Right renal cortex interstitium (tissue), 3 donors: ENCODE measurements at places on chromosomes 7 and 10. TPM values are rescaled to one million over a fixed set of nuclear protein-coding genes. Genes with fewer than 3 reads are reported as not detected.

- no peak for DNase-seq
These were observed 48.8 kb upstream of the CARD11 start for GRCh38 chr7:3092468-3092867.

- no peak for DNase-seq
These were observed 8.2 kb upstream of the VCL start for GRCh38 chr10:73989594-73990150.

DNA sequence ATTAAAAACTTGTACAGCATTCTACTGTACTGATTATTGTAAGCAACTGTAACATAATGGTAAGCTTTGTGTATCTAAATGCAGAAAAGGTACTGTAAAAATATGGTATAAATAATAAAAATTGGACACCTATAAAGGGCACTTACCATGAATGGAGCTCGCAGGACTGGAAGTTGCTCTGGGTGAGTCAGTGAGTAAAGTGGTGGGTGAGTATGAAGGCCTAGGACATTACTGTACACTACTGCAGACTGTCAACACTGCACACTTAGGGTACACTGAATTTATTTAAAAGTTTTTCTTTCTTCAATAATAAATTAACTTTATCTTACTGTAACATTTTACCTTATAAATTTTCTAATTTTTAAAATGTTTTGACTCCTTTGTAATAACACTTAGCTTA is 118.6 kb upstream of the ASAH2 start:
- DNase-seq, result no peak

- DNase-seq, result no peak
These were observed 121.7 kb downstream of the DOCK4 start for GRCh38 chr7:112084520-112084971.

DNA sequence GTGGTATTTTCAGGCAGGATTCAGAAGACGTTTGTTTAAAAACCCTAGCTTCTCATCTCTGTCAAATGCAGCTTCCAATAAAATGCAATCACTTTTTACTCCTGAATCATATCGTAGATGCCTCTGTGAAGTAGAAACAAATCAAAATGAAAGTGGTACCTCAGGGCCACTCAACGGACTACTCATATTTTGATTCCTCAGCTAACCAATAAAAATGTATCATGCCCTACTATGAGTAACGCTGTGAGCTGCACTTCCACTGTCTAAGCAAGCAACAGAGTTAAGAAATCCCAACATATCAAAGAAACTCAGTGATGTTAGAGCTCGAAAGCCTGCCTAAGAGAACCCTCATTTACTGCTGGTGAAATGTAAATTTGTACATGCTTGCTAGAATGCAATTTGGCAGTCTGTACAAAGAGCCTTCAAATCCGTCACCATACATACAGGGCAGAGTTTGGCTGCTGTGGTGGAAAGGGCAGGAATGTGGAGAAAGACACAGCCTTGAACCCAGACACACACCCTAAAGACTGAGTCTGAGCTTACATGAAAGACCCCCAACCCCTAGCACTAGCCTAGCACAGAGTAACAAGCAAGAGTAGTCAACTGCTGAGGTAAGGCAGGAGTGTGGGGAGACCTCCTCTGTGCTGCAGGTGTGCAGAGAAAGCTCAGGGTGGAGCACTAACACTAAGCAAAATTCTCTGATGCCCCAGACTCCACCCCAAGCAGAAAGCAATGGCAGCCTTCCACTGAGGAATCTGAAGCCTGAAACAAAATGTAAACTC is 151.5 kb downstream of the ANK3 start:
- DNase-seq, result no peak

Gene TSPAN33
- 79.3 TPM for polyA plus RNA-seq

Gene JCAD
- 29.8 TPM for polyA plus RNA-seq

DNA sequence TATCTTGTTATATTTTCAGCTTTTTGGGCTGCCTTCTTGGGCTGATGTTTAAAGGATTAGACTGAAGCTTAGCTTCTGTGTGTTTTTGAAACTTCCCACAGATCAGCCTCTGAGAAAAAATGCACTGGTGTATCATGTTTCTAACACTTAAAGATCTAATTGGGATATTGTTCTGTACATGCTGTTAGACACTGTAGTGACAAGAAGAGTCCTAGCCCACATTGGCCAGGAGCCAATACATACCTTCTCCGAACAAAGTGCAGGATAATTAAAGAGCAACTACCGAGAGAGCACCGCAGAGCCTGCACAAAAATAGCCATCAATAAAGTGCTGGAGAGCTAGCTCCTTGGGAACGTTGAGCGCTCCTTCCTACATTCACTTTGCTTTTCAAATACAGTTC is 289.4 kb upstream of the SP8 start:
- DNase-seq, result peak; percentile 32

Gene CPXM2
- polyA plus RNA-seq, result 5.4 TPM

DNA sequence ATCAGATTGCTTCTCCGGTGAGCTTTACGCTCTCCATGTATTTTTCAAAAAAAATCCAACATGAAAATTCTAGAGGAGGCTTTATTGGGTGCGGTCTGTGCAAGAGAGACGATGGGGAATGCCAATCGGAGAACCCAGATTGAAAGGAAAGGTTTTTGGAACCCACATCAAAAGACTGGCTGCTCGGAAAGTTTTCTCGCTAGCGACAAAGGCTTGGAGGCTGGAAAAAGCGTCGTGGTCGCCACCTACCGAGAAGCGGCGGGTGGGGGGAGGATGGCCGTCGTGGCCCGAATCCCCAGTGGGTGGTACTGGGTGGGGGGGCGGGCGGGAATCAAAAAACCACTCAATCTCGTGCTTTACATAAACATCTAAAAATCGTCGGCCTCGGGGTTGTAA is 1.1 kb upstream of the GTF2I start:
- DNase-seq, result no peak

- peak; percentile 64 for DNase-seq
These were observed 63.1 kb downstream of the TMEM209 start for GRCh38 chr7:130141884-130142653.

DNA sequence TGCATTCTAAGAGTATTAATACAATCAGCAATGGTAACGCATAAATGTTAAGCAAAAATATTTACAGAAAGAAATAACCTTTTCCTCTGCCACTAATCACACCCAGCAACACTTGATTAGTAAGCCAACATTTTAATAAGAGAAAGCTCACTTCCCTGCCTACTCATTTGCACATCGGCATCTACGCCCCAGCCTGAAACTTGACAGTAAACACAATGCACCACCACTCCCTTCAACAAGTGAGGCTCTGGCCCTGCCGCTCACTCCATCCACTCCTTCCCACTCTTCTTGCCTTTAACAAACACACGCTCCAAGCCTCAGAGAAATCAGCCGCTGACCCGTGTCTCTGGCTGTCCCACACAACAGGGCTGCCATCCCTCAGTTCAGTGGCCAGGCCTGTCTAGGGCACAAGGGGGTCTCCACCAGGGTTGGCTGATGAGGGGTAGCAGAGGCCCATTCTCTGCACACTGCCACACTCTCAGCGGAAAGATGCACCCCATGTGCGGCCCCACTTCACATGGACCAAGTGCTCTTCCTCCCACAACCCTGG is 54.6 kb downstream of the CTBP2 start:
- no peak for DNase-seq

- DNase-seq, result no peak
These were observed 35.6 kb downstream of the PRKAR2B start for GRCh38 chr7:107080099-107080505.

Gene FAM25A
- polyA plus RNA-seq, result not detected
